ENCODE measurements at places on chromosomes 1 and 21. TPM values are rescaled to one million over a fixed set of nuclear protein-coding genes. Genes with fewer than 3 reads are reported as not detected.

GRCh38 chr21:38380481-38381137 lies 117.7 kb downstream of the ERG start:
- DNase-seq = peak; percentile 72

DNA sequence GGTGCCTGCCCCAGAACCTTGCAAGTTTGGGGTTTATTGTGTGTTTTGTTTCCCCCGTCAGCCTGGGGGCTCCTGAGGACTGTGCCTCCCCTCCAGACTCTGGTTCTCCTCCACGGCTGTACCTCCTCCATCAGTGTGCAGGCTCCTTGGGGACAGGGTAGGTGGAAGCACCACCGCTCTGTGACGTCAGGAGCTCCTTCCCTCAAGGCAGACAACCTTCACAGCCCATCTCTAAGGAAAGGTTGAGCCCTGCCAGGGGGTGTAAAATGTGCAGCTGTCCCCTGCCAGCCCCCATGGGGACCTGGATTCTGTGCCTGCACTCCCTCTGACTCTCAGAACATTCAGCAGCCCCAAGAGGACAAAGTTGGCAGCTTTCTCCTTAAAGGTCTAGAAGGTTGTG lies 465 bp upstream of the HSPB7 start:
- no peak for DNase-seq

KRTAP13-2 gene
- total RNA-seq = not detected

- DNase-seq = no peak
Observed at GRCh38 chr1:171683870-171684269, 31.4 kb upstream of the MYOC start.

GRCh38 chr1:37342736-37343135 lies 131.6 kb upstream of the ZC3H12A start:
- DNase-seq = no peak
